RKO (cell line): ENCODE measurements at places on chromosomes 1 and 21.
A peak's percentile ranks its signal among the peaks of the same experiment; 100 is the strongest.

- DNase-seq = no peak
Measured at GRCh38 chr1:24806588-24806987, 61.3 kb downstream of the CLIC4 start.

GRCh38 chr1:107669996-107670395 is 295.0 kb downstream of the VAV3 start:
- peak; percentile 14 for DNase-seq

- peak; percentile 32 for DNase-seq
Measured at GRCh38 chr1:171985639-171986038, 144.3 kb downstream of the DNM3 start.

DNA sequence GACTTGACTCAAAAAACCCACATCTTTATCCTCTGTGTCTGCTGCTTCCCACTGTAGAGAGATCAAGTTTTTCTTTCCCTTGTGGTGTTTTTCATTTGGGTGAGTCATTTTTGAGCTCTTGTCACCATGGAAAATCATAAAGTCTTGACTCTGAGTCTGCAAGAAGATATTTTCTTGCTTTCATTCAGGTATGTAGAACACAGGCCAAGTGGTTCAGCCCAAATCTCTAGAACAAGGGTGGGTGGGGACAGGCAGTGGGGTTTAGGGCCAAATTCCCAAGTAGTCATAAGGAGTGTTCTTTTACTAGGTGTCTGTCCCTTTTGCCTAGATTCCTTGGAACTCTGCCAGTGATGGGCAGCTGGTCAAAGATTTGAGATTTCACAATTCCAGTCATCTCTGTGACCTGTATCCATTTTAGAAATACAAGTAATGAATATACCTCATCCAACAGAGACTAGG is 21.5 kb upstream of the ARHGAP29 start:
- no peak for DNase-seq

DNA sequence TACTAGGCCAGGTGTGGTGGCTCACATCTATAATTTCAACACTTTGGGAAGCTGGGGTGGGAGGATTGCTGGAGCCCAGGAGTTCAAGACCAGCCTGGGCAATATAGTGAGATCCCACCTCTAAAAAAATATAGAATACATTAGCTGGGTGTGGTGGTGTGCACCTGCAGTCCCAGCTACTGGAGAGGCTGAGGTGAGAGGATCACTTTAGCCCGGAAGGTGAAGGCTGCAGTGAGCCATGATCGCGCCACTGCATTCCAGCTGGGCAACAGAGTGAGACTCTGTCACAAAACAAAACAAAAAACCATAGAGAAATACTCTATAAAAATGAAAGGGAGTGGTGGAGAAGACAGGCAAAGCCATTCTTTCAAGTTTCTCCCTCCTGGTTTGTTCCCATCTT is 62.1 kb downstream of the EYA3 start:
- no peak for DNase-seq

- DNase-seq = no peak
Measured at GRCh38 chr1:99264201-99265021, at the start of gene PLPPR4. TSS of gene PLPPR4 (plus strand) at chr1:99264492. CDS start at chr1:99264594, 102 bp downstream.

DNA sequence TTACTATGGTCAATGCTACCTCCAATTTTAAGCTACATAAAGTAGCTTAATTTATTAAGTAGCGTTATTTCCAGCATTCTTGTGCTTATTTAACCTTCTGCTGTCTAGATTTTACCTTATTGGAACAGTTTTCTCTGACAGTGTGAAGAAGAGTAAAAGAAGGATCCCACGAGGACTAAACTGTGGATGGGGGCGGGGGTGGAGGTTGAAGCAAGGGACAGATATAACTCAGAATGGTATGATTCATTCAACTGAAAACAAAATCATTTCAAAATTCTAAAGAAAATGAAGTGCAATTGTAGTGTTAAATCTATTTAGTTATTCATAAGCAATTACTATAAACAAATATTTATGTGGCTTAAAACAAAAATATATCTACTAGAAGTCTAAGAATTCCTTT is 11.5 kb upstream of the VAV3 start:
- DNase-seq = no peak

- DNase-seq = no peak
Measured at GRCh38 chr1:159872891-159873290, 10.4 kb upstream of the VSIG8 start.

GRCh38 chr1:224503161-224504118 is 68.8 kb upstream of the WDR26 start:
- DNase-seq = no peak

- DNase-seq = no peak
Measured at GRCh38 chr1:192159781-192160180, 1.5 kb downstream of the RGS18 start.

DNA sequence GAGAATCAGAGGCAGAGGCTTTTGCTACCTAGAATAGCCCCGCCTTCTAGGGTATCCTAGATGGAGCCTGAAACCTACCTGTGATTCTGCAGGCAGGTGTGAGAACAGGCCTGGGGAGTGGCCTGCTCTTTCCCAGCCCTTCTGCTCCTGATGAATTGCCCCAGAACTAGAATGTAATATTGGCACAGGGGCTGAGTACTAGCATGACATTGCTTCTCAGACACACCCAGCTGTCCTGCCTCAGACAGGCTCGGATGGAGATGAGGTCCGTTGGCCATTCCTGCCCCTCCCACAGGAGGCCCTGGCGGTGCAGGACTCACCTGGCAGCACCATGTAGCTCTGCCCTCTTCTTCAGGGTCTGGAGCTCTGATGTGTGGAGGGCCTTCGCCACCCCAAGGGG is 237.6 kb downstream of the GRIK3 start:
- DNase-seq = no peak

DNA sequence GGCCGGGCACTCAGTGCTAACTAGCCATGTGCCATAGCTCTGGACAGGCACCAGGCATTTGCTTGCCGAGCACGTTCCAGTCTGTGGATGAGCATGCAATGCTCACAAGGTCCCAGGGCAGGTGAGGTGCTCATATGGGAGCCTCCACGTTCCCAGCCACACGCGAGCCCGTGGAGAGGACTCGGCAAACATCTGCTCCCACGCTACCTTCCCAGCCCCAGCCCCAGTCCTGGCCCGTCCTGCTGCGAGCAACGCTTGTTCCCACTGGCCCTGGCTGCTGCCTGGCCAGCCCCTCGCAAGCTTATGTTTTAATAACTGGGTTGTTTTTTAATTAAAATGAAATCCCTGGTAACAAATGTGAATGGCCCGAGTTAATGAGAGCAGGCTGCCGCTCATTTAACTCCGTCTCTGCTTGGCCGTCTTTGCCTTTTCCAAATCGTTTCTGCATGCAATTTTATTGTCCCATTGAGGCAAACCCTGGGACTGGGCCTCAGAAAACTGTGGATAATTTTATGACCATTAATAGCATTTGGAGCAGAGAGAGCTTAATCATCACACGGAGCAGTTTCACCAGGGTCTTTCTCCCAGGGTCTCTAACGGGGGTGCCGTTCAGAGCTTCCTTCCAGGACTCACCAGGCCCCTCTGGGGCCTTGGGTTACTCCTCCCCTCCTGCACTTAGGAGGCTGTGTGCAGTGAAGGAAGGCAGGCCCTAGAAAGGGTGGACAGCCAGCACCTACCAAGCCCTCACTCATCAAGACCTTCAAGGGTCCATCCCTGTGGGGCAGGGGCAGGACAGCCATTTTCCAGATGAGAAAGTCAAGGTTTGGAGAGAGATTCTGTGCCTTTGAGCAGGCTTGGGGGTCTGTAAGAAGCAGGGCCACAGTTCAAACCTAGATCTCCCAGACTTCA is 136.8 kb downstream of the GLIS1 start:
- DNase-seq = no peak

DNA sequence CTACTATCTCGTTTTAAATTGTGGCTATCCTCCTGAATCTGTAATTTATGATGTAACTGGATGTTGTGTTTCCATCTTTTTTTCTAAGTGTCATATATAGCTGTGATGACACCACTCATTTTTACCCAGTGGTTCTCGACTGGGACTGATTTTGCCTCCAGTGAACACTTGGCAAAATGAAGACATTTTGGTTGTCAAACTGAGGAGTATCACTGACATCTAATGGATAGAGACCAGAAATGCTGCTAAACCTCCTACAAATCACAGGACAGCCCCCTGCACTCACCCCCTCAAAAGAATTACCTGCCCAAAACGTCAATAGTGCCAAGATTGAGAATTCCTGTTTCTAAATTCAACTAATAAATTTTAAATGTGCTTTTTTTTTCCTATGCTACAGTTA is 1.9 kb downstream of the TRMT13 start:
- peak; percentile 52 for DNase-seq

- no peak for DNase-seq
Measured at GRCh38 chr1:200686620-200687019, 16.9 kb upstream of the DDX59 start.

DNA sequence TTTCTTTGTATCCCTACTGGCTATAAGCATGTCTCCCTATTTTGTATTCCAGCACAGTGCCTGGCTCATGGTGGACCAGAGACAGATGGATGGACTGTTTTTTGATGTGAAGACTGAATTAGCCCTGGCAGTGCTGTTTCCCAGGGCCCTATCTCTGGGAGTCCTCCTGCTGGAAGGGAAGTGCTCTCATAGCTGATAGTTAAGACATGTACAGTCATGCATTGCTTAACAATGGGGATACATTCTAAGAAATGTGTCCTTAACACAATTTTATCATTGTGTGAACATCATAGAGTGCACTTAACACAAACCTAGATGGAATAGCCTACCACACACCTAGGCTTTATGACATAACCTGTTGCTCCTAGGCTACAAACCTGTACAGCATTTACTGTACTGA is 21.1 kb downstream of the TLCD4 start:
- no peak for DNase-seq

- no peak for DNase-seq
Measured at GRCh38 chr1:45952072-45952471, 148.7 kb downstream of the MAST2 start.

DNA sequence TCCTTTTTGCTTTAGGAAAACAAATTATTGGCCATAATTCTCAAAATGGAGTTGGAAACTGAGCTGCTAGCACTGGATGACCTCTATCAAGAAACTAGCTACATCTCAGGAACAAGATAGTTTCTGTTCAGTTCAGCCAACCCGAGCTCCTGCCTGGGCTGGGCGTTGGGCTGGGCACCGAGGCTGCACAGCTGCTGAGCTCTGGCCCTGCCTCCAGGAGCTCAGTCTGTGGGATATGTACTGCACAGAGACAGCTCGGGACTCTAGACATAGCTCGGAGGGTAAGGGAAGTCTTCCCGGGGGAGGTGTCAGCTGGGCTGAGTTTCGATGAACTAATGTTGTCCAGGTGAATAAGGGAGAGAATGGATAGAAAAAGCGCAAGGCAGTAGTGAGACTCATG is 24.5 kb upstream of the SLC1A7 start:
- DNase-seq = no peak

GRCh38 chr1:225597926-225598575 is 54.9 kb downstream of the ENAH start:
- no peak for DNase-seq

DNA sequence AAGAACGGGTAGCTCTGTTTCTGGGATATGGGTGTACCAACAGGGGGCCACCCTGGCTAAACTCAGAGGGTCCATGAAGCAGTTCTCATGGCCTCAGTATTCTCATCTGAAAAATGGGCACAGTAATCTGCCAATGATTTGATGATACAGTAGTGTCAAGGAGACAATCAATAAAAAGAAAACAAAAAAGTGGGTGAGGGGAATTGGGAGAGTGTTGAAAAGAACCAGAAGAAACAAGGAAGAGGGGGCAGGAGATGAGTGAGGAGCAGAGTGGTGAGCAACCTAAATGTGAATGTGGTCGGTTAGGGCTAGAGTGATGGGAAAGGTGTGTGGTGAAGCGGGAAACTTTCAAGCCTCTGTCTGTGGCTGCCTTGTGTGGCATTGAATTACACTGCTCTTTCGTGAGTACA is 2.0 kb downstream of the SLAMF7 start:
- no peak for DNase-seq

- DNase-seq = no peak
Measured at GRCh38 chr21:46605767-46606426, 1.0 kb upstream of the S100B start.

- no peak for DNase-seq
Measured at GRCh38 chr1:93750955-93751354, 69.3 kb upstream of the BCAR3 start.

- DNase-seq = no peak
Measured at GRCh38 chr1:32859915-32860314, 10.8 kb downstream of the FNDC5 start.

GRCh38 chr1:87615491-87615890 is 286.8 kb downstream of the LMO4 start:
- DNase-seq = no peak

GRCh38 chr1:47940779-47941178 is 56.4 kb downstream of the TRABD2B start:
- no peak for DNase-seq

GRCh38 chr1:25185409-25186160 is 46.7 kb downstream of the SYF2 start:
- DNase-seq = no peak

- no peak for DNase-seq
Measured at GRCh38 chr1:32115496-32115895, 7.6 kb downstream of the KPNA6 start.

DNA sequence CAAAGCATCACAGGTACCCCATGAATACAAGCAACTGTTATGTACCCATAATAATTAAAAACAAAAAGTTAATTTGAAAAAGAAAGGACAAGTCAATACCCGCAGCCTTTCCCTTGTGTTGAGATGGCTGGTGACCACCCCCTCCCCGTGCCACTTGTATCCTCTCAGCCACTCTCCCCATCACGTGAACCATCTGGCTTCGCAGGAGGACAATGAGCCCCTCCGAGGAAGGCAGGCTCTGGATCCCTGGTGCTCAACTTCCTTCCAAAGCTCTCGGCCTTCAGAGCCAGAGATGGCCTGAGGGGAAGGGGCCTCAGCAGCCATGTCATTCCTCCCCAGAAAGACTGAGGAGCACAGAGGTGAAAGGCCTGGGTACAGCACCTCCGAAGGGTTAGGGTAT is 120.4 kb upstream of the RAB4A start:
- DNase-seq = no peak

DNA sequence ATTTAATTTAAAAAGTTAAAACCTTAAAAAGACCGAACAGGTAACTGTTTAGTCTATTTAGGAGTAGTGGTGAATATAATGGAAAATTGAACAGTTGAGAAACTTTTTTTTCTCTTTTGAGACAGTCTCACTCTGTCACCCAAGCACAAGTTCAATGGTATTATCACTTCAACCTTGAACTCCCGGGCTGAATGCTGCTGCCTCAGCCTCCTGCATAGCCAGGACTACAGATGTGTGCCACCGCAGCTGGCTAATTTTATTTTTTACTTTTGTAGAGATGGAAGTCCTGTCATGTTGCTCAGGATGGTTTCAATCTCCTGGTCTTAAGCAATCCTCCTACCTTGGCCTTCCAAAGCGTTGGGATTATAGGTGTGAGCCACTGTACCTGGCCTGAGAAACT is 16.2 kb upstream of the GBP2 start:
- DNase-seq = no peak

GRCh38 chr1:154729031-154729442 is 121.1 kb upstream of the ADAR start:
- no peak for DNase-seq

GRCh38 chr1:83574791-83575190 is 424.1 kb downstream of the TTLL7 start:
- DNase-seq = no peak
